ENCODE measurements at places on chromosomes 5 and 9.

DNA sequence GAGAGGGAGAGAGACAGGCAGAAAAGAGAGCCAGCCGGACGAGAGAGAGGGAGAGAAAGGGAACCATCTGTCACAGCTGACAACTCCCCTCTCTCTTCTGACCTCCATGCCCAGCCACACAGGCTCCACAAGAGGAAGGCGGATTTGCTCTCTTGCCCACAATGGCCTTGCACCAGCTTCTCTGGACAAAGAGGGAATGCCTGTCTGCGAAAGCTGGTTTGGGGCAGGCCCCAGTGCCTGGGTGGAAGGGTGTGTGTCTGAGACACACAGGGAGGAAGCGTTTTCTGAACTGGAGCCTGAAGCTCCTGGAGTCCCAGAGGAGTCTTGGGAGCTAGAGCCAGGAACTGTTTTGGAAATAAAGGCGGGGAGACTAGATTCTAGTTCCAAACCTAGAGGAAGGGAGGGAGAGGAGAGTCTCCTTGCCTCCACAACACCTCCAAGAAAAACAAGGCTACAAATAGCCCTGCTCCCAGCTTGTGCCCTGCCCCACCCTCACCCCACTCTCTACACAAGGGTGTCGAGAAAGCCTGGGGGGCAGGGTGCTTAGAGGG is 12.5 kb downstream of the C1QTNF2 start:
- DNase-seq, result no peak

GRCh38 chr9:127612939-127613582 is 984 bp downstream of the STXBP1 start:
- DNase-seq, result peak; percentile 73

GRCh38 chr5:93342563-93343061 is 238.4 kb downstream of the NR2F1-AS1 start:
- DNase-seq, result no peak

DNA sequence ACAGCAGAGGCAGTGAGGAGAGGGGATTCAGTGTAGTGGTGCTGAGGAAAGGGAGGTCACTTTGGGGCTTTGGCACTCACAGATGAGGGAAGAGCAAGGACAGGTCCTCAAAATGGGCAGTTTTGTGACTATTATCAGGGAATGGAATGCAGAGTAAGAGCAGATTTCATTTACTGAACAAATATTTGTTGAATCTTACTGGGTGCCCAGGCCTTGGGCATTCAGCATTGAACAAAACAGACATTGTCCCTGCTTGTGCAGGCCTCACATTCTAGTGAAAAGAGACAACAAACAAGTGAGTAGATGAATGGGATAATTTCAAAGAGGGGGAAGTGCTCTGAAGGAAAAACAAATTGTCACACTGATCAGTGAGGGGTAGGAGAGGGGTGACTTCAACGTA is 404.1 kb downstream of the DMRT2 start:
- DNase-seq, result no peak

- no peak for DNase-seq
Observed at GRCh38 chr9:34501889-34502425, 20.8 kb downstream of the ENHO start.

GRCh38 chr9:137607141-137607857 is 1.8 kb downstream of the ARRDC1 start:
- DNase-seq, result no peak

- DNase-seq, result no peak
Observed at GRCh38 chr9:2936221-2936620, 92.3 kb upstream of the PUM3 start.

DNA sequence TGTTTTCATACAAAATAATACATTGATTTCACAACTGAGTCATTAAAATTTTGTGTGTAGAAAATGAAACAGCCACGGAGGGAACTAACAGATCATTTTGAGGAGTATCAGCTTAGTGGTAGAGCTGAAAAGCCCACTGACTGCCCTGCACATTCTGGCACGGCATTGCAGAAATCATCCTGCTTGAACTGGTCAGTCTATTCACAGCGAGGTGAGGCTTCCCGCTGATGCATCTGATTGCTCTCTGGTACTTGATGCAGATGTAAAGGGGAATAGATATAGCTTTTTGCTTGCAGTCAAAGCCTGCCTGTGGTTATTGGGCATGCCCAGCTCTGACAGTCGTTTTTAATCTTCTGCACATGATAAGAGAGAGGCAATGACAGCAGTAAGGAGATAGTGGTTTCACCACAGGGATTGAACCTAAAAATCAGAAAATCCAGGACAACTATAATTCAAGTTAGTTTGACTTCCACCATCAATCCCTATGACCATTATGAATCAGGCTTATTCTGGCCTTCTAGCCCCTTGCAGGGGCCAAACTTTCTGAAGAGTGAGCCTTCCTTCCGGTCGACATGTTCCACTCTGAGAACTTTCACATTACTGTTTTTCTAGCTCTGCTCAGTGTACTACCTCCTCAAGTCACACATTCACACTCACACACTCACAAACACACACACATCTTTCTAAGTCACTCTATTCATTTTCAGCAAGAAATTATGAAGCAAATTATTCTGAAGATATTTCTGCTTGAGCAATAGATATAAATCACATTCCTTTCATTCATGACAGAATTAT is 782.8 kb upstream of the NUDT12 start:
- DNase-seq, result no peak

DNA sequence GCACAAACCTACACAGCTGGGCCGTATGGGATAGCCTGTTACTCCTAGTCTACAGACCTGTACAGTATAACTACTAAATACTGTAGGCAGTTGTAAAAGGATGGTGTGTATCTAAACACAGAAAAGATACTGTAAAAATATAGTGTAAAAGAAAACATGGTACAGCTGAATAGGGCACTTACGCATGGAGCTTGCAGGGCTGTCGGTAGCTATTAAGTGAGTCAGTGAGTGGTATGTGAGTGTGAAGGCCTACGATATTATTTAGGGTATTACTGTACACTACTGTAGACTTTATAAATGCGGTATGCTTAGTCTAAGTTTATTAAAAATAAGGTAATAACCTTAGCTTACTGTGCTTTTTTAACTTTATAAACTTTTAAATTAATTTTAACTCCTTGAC is 1.2 kb downstream of the ZCCHC9 start:
- no peak for DNase-seq

- no peak for DNase-seq
Observed at GRCh38 chr9:32875242-32875641, 91.9 kb downstream of the TMEM215 start.

- no peak for DNase-seq
Observed at GRCh38 chr5:171855798-171856763, 70.5 kb downstream of the SMIM23 start.

DNA sequence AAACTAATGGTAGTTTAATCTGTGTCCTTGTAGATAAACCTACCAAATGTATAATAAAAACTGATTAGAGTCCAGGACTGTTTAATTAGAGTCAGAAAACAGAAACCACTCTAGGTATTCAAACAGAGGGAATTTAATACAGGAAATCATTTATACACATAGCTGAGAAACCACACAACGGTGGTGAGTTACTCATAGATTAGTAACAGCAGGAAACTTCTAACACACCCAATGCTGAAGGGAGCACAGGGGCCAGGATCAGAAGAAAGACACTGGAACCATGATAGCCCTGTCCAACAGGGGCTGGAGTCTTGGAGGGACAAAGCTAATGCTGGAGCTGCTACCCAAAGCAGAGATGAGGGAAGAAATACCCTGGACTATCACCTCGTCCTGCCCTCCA is 321.0 kb downstream of the ACTL7B start:
- DNase-seq, result no peak

DNA sequence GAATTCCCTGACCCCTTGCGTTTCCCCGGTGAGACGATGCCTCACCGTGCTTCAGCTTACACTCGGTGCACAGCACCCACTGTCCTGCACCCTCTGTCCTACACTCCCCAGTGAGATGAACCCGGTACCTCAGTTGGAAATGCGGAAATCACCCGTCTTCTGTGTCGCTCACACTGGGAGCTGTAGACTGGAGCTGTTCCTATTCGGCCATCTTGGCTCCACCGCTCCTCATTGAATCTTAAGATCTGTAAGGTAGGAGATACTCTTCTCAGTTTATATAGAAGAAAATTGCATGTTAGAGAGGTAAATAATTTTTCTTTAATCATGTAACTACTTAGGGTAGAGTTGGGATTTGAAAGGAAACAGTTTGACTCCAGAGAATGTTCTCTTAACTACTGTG is 62.2 kb downstream of the DMRTA1 start:
- DNase-seq, result no peak

DNA sequence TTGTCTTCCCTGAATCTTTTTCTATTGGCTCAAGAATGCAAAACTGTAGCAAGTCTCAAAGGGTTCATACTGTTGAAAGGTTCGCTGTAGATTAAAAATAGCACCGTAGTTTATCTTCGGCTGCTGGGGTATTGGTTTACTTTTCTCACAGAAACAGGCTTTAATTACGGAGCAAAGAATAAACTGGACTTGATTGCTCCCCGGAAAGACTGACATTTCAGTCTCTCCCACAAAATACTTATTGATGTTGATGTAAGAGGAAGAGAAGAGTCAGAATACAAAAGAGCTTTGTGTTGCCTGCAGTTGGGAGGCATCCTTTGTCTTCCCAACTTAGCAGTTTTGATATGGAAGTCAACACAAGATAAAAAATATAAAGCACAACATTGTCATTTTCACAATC is 183.9 kb upstream of the DMAC1 start:
- DNase-seq, result no peak

- no peak for DNase-seq
Observed at GRCh38 chr5:154097031-154097430, 58.3 kb downstream of the MFAP3 start.

GRCh38 chr5:180041301-180042274 is 30.0 kb downstream of the RNF130 start:
- no peak for DNase-seq

- no peak for DNase-seq
Observed at GRCh38 chr5:82809420-82810143, 267.6 kb downstream of the TMEM167A start.

All from RWPE2 (cell line).